ENCODE measurements at places on chromosomes 13 and 19. TPM values are rescaled to one million over a fixed set of nuclear protein-coding genes. Genes with fewer than 3 reads are reported as not detected.

DNA sequence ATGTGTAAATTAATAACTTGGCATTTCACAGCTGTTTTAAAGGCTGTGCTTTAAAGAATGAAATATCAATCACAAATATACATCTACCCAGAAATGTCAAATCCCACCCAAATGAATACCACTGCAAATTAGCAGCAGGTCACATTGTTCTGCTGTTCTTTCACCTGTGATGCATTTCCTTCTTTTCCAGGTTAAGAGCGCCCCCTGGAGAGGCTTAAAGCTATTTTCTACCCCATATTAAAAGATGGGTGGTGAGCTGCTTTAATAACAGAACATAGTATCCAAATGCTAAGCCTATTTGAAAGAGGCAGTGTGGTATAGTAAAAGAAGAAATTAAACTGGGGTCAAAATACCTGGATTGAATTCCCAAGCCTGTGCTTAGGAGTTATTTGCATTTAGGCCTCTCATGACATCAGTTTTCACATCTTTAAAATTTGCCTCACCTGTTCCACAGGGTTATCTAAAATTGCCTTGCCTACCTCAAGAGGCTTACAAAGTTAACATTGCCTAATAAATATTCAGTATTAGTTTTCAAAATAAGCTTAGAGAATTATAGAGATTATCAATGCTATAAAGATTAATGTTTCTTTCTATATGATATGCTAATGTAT lies 396.9 kb upstream of the SLITRK5 start:
- H3K27me3 ChIP-seq, result no peaks in the 10 kb centered on the region
- H3K4me1 ChIP-seq, result no peaks in the 10 kb centered on the region
- no peak overlapping the region for H3K4me3 ChIP-seq
- H3K36me3 ChIP-seq, result no peaks in the 10 kb centered on the region
- no peak for DNase-seq

PPFIA3 gene
- 5.0 TPM for total RNA-seq

- H3K36me3 ChIP-seq, result no peaks in the 10 kb centered on the region
- no peak for DNase-seq
- no peaks in the 10 kb centered on the region for H3K27me3 ChIP-seq
- no peak overlapping the region for H3K4me3 ChIP-seq
- no peak overlapping the region for H3K27ac ChIP-seq
Measured at GRCh38 chr13:50392977-50393376, 377.7 kb downstream of the KCNRG start.

DNA sequence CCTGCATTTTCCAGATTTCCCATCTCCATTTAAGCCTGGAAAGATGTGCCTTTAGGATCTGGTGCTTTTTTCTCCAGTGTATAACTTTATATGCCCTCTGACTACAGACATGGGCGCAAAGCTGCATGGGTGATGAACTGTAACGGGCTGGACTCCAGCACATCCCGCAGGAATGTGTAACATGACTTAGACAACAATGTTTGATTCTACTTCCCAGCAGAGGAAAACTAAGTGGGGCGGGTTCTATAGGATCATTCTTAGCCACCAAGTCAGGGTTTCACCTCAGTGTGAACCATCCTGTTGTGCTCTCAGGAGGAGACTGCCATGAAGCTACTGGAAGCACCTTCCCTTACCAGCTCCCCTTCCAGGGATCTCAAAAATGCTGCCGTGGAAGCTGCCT lies 93.2 kb upstream of the SERP2 start:
- H3K4me1 ChIP-seq, result peaks cover 8% of the 10 kb centered on the region
- no peak overlapping the region for H3K4me3 ChIP-seq
- no peak overlapping the region for H3K27ac ChIP-seq
- H3K27me3 ChIP-seq, result no peaks in the 10 kb centered on the region

DNA sequence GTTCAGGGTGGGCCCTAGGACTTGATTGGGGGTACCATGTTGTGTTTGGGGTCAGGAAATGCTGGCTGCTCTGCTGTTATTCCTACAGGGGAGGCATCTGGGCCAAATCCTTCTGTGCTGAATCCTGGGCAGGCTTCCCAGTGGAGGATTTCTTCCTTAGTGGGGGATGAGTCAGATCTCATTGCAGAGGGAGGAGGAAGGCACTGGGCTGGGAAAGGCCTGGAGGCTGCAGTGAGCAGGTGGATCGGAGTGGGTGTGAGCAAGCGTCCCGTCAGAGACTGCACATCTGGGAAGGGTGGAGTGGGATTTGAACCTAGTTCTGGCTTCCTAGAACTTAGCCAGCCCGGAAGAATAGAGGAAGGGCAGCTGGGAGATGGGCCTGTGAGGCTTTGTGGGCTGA lies 11.5 kb downstream of the CCDC124 start:
- no peak for DNase-seq
- H3K4me1 ChIP-seq, result peaks cover 18% of the 10 kb centered on the region
- peaks cover 4% of the 10 kb centered on the region for H3K36me3 ChIP-seq

S1PR4 gene
- total RNA-seq, result 1.2 TPM

NBEA gene
- total RNA-seq, result 10.2 TPM

DNA sequence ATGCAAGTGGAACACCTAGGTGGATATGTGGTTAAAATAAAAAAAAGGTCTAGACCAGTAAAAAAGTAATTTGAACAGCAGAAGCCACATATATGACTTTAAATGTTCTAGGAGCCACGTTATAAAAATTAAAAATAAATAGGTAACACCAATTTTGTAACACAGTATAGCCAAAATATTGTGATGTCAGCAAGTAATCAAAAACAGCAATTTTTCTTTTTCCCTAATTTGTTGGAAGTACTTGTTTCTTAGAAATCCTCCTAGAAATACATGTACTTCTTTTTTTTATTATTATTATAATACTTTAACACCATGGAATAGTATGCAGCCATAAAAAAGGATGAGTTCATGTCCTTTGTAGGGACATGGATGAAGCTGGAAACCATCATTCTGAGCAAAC lies 25.7 kb upstream of the C1QTNF9B start:
- no peak overlapping the region for H3K27ac ChIP-seq
- H3K4me3 ChIP-seq, result no peak overlapping the region
- no peaks in the 10 kb centered on the region for H3K36me3 ChIP-seq
- H3K4me1 ChIP-seq, result no peaks in the 10 kb centered on the region
- H3K27me3 ChIP-seq, result no peaks in the 10 kb centered on the region
- no peak for DNase-seq

DNA sequence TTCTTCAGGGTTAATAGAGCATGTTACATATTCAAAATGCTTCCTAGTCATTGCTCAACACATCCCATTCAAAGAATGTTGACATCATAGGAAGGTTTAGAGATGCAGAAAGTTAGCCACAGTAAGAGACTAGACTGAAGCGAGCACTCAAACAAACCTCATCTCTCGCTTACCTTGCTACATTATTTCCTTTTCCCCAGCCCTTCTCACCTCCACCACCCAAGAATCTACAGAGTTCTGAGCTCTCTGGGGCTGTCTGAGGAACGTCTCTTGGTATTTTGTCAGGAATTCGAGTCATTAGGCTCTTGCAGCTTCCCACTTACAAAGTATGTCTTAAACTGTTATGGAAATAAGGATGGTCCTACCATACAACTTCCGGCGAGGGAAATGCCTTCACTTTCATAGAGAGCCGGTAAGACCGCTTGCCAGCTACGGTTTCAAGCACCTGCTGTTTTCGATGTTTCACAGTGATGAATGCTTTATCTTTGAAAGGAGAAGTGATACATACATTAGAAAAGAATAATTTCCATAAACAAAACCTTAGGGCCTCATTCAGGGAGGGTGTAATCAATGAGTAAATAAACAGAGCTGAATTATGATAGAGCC lies 65.1 kb downstream of the FLT1 start:
- H3K27me3 ChIP-seq, result no peaks in the 10 kb centered on the region
- H3K27ac ChIP-seq, result no peak overlapping the region
- no peak overlapping the region for H3K4me3 ChIP-seq
- no peak for DNase-seq

GRCh38 chr19:19417628-19418245 lies 12.3 kb downstream of the GATAD2A start:
- no peak overlapping the region for H3K4me3 ChIP-seq
- peaks cover 2% of the 10 kb centered on the region for H3K4me1 ChIP-seq
- H3K27me3 ChIP-seq, result no peaks in the 10 kb centered on the region
- H3K27ac ChIP-seq, result no peak overlapping the region
- no peaks in the 10 kb centered on the region for H3K36me3 ChIP-seq

SYCN gene
- total RNA-seq, result not detected

GRCh38 chr13:102710261-102710679 lies 15.4 kb upstream of the METTL21C start:
- no peaks in the 10 kb centered on the region for H3K27me3 ChIP-seq
- DNase-seq, result no peak
- no peaks in the 10 kb centered on the region for H3K36me3 ChIP-seq
- H3K4me1 ChIP-seq, result no peaks in the 10 kb centered on the region
- H3K27ac ChIP-seq, result no peak overlapping the region
- no peak overlapping the region for H3K4me3 ChIP-seq

GRCh38 chr19:4086411-4086867 lies 19.7 kb upstream of the ZBTB7A start:
- no peak for DNase-seq
- H3K27me3 ChIP-seq, result no peaks in the 10 kb centered on the region
- peaks cover 6% of the 10 kb centered on the region for H3K4me1 ChIP-seq

DNA sequence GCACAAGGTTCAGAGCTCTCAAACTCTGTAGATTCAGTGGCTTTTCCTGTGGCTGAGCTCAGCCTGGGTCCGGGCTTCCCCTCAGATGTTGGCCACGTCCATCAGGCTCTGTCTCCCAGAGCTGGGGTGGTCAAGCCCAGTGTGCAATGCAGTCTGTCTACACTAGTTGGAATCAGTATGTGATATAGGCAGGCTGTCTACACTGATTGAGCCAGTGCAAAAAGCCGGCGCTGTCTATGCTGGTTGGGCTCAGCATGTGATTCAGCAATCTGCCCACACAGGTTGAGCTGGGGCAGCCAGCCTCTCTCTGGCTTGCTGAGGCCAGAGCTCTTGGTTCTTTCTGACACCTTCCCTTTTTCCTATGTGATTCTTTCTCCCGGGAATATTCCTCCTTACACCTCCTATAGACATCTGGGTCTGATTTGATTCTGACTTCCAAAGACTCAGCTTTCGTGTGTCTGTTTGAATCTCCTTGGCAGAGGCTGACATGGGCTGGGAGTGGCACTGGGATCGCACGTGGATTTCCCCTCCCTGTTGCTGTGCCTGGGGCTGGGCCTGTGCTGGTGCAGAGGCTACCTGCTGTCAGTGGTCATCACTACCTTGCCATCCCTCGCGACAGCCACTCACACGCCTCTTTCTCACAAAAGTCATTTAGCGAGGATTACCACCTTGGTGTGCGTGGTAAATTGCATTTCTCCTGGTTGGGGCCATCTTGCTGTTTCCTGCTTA lies 9.3 kb downstream of the CHST8 start:
- no peak for DNase-seq
- no peaks in the 10 kb centered on the region for H3K27me3 ChIP-seq
- no peaks in the 10 kb centered on the region for H3K4me1 ChIP-seq
- H3K4me3 ChIP-seq, result no peak overlapping the region

DNA sequence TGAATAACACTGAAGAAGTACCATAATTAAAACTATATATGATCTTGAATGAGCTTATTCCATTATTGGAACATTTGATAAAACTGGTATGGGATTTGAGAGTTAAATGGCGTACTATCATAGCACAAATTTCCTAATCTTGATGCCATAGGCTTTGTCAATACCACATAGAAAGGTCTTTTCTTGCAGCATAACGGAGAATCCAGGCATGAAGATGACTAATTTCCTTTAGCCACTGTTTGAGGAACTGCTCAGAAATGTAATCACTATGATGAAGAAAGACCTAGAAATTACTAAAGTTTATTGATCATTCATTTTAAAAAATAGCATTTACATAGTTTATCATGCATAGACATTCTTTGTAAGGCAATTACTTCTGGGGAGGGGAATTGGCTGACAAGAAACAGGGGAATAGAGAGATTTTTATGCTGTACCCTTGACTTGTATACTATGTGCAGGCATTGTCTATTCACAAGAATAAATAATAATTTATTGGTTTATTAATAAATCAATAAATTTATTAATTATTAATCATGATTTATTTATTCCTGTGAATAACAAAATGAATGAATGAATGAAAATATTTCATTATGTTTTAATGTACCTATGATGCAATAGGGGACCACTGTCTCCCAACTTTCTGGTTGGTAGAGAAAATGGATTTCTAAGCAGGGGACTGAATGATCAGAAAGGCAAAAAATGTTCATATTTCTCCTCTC lies 2676.6 kb downstream of the PCDH9 start:
- H3K4me3 ChIP-seq, result no peak overlapping the region
- DNase-seq, result no peak
- H3K27ac ChIP-seq, result no peak overlapping the region
- H3K4me1 ChIP-seq, result no peaks in the 10 kb centered on the region
- no peaks in the 10 kb centered on the region for H3K36me3 ChIP-seq

SLAIN1 gene
- 12.9 TPM for total RNA-seq

GRCh38 chr13:36163809-36164308 lies 32.7 kb upstream of the DCLK1 start:
- no peaks in the 10 kb centered on the region for H3K27me3 ChIP-seq
- H3K4me1 ChIP-seq, result peaks cover 16% of the 10 kb centered on the region
- peak overlapping the region; percentile 8 for H3K4me3 ChIP-seq
- no peak overlapping the region for H3K27ac ChIP-seq

DNA sequence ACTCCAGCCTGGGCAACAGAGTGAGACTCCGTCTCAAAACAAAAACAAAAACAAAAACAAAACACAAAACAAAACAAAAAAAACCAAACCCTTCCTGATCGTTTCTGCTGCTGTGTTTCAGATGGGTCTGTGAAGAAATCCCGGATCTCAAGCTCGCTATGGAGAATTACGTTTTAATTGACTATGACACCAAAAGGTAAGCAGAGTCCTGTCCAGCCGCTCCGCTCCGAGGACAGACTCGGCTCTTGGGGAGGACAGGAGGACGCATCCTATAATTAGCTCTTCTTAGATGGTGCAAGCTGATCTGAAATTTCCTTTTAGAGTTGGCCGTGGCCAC lies 22.0 kb downstream of the DOT1L start:
- H3K36me3 ChIP-seq, result peaks cover 4% of the 10 kb centered on the region
- H3K27me3 ChIP-seq, result no peaks in the 10 kb centered on the region
- peak overlapping the region; percentile 74 for H3K27ac ChIP-seq
- H3K4me1 ChIP-seq, result peaks cover 69% of the 10 kb centered on the region
- H3K4me3 ChIP-seq, result peak overlapping the region; percentile 64

ZNF730 gene
- not detected for total RNA-seq

- no peak for DNase-seq
- H3K4me3 ChIP-seq, result no peak overlapping the region
- H3K27ac ChIP-seq, result no peak overlapping the region
Measured at GRCh38 chr19:5369962-5370367, 29.4 kb upstream of the PTPRS start.

SYT5 gene
- not detected for total RNA-seq

- H3K36me3 ChIP-seq, result no peaks in the 10 kb centered on the region
- H3K4me3 ChIP-seq, result no peak overlapping the region
- no peaks in the 10 kb centered on the region for H3K27me3 ChIP-seq
Measured at GRCh38 chr13:111920932-111921705, 145.8 kb upstream of the SOX1 start.

SLC15A1 gene
- not detected for total RNA-seq

ZFR2 gene
- not detected for total RNA-seq

NLRP5 gene
- total RNA-seq, result not detected

GRCh38 chr19:3537101-3537437 lies 1.9 kb upstream of the TEKTIP1 start:
- peaks cover 36% of the 10 kb centered on the region for H3K36me3 ChIP-seq
- no peaks in the 10 kb centered on the region for H3K27me3 ChIP-seq
- H3K4me1 ChIP-seq, result no peaks in the 10 kb centered on the region
- no peak for DNase-seq
- no peak overlapping the region for H3K27ac ChIP-seq
- no peak overlapping the region for H3K4me3 ChIP-seq

RAB4B gene
- 37.9 TPM for total RNA-seq
